ENCODE measurements at places on chromosomes 7 and 10.
A peak's percentile ranks its signal among the peaks of the same experiment; 100 is the strongest.

GRCh38 chr10:11837372-11838161 is 14.4 kb downstream of the PROSER2 start:
- DNase-seq: no peak

DNA sequence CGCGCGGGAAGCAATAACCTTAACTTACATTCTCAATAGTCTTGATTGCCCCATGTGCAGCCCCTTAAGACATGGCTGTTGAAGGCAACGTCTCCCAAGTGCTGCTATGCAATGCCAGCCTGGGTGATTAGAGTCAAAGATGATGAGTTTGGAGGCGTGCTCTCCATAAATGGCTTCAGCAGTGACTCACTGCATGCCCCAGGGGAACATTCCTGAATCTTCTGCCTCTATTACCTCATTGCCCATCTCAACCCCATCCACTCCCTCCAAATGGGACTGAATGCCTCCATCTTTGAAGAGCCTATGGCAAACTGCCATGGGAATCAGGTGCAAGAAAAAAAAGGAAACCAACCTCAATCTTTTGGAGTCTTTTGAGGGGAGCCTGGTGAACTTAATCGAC is 282.8 kb downstream of the SNX10 start:
- no peak for DNase-seq

DNA sequence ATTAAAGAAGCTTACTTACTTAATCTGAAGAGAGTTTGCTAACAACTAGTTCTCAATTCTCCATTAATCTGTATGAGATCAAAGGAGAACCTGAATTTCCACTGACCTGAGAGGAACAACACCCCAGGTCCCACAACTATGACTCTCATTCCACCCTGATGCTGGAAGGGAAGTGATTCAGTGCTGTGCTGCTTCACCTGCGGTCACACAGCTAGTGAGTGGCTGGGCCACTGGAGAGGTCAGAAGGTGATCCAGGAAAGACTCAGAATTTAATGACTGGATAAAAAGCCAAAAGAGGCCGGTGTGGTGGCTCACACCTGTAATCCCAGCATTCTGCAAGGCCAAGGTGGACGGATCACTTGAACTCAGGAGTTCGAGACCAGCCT is 23.6 kb downstream of the SORBS1 start:
- no peak for DNase-seq

- no peak for DNase-seq
Observed at GRCh38 chr10:5068274-5068984, 25.8 kb upstream of the AKR1C3 start.

DNA sequence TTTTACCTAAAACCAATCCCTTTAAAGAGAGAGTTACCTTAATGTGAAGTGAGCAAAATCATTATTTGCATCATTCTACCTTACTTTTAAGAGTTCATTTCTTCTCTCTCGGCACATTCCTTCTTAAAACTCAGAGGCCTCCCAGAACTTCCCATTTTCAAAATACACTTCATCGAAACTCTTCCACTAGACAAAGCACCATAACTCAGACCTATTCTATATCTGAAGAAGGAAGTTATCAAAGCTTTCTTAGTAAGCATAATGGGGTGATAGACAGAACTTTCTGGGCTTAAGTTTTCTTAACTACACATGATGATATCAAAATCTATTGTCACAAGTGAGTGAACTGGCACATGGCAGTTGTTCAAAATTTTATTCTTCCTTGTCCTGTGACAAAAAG is 24.6 kb upstream of the GNAT3 start:
- DNase-seq: no peak

DNA sequence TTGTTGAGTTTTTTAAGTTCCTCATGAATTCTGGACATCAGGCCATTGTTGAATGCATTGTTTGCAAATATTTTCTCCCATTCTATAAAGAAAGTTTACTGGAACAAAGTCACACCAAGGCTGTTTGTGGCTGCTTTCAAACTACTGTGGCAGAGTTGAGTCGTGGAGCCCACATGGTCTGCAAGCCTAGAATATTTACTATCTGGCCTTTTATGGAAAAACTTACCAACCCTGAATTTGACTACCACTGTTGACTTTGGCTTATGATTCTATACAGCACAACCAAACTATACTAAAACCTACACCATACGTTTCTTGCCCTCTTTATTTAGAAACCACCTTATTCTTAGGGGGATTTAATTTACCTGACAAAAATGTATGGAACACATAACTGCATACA is 239.1 kb downstream of the KCNMA1 start:
- no peak for DNase-seq

DNA sequence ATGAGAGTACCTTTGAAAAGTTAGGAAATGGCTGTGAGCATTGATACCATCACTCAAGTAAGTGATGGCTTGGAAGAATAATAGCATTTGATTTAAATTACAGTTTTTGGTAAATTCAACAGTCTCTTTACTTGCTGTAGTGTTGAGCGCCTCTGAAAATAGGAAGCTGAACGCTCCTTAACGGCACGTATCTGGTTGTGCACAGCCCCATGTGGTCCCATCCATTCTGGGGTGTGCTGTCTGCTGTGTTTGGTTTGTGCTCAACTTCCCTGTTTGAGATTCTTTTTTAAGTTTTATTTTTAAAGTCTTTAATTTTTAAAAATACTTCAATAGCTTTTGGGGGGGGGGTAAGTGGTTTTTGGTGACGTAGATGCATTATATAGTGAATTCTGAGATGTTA is 51.5 kb downstream of the DNAJB6 start:
- no peak for DNase-seq

GRCh38 chr7:68422281-68422680 is 1176.0 kb upstream of the AUTS2 start:
- no peak for DNase-seq

DNA sequence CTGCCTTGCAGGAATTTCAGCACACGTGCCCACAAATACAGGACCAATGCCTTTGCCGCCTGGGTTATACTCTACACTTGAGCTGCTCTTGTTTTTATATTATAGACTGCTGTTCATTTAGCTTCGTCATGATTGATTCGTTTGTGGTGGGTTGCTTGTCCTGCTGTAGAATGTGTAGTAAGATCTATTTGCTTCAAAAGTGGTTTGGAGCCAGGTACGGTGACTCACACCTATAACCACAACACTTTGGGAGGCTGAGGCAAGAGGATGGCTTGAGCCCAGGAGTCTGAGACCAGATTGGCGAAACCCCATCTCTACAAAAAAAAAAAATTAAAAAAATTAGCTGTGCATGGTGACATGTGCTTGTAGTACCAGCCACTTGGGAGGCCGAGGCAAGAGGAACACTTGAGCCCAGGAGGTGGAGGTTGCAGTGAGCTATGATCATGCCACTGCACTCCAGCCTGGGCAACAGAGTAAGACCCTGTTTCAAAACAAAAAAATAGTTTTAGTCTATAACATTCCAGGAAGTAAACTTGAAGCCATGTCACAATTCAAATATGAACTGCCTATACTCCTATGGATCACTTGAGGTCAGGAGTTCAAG is 9.0 kb upstream of the RHBDD2 start:
- DNase-seq: no peak

- DNase-seq: no peak
Observed at GRCh38 chr7:91181949-91182348, 82.3 kb upstream of the FZD1 start.

DNA sequence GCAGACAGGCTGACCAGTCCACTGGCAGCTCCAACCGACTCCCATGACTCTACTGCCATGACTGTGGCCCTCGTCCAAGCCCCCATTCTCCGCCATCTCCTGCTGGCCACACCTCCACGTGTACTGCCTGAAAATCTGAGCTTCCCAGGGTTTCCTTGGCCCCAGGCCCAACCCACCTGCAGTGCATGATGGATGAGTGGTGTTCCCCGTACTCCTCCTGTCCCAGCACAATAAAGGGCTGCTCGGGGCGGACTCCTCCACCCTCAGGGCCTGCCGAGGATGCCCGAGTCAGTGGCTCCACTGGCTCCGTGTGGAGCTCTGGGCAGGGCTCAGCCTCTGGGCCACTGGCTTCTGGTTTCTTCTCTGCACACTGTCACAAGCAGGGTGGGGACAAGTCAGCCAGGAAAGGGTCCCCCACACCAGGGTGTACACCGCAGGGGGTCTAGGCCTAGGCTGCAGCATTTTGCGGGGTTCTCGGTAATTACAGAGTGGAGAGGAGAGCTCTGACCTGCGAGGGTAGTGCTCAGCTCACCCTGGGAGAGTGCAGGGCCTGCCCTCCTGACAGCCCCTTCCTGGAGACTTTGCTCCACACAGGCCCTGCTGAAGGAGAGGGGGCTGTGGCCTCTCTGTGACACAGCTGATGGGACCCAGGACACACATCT is 15.2 kb downstream of the WDR91 start:
- no peak for DNase-seq

GRCh38 chr7:84800846-84801245 is 386.0 kb downstream of the SEMA3D start:
- no peak for DNase-seq

DNA sequence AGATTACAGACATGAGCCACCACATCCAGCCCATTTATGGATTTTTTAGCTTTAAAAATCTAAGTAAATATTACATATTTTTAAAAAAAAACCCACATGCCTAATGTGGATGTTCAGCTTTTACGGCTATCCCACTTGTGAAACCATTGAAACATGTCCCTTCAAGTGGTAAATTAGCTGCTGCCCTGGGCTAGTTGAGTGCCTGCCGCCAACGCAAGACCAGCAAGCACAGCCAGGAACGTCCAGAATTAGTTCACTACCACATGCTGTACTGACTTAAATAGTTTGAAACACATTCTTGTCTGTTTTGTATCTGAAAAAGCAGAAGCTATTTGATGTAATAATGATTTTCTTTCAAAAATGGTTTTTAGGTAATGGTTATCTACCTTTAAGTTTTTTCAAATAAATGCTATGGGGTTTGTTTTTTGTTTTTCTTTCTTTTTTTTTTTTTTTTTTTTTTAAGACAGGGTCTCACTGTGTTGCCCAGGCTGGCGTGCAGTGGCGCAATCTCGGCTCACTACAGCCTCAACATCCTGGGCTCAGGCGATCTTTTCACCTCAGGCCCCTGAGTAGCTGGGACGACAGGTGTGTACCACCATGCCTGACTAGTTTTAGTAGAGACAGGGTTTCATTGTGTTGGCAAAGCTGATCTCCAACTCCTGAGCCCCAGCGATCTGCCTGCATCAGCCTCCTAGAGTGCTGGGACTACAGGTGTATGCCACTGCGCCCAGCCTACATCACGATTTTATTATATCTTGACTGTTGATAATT is 57.0 kb downstream of the KLRG2 start:
- no peak for DNase-seq

DNA sequence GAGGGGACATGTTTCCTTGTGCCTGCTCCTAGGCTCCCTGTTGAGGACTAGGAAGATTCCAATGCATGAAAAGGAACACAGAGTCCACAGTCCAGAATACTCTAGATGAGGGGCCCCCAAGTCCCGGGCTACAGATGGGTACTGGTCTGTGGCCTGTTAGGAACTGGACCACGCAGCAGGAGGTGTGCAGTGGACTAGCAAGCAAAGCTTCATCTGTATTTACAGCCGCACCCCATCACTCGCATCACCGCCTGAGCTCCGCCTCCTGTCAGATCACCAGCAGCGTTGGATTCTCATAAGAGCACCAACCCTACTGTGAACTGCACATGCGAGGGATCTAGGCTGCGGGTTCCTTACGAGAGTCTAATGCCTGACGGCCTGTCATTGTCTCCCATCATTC is 233.0 kb upstream of the MKLN1 start:
- DNase-seq: no peak

DNA sequence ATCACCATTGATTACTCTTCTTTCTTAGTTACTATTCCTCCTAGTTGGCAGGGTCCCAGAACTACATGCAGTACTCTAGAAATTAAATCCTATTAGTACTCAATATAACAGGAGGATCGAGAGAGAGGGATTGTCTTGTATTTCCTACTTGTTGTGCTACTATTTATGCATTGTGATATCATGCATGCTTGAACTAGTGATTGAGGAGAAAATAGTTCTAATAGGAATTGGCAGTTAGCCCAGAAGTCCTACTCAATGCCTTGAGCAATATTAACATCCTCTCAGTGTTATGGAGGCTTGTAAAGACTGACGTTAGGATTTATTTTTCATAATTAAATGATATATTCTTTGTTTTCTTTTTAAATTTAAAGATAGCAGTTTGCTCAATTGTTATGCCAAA is 67.4 kb downstream of the FOXP2 start:
- no peak for DNase-seq

DNA sequence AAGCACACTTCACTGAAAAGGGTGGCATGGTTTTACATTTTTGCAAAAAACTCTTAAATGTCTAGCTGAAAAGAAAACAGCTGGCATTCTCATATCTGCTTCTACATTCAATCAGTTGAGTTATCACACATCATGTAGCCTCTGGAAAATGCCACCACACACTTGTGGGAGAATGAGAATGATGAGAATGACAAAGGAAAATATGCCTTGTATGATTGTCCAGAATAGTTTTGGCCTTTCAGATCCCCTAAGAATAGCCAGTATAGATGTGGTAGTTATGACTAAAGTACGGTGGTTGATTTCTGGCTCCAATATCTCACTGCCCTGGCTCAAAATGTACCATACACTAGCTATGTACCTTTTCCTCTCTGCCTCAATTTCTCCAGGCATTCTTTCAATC is 30.2 kb upstream of the FRMD4A start:
- no peak for DNase-seq

- DNase-seq: no peak
Observed at GRCh38 chr10:100614429-100615095, 78.8 kb downstream of the HIF1AN start.

- DNase-seq: no peak
Observed at GRCh38 chr7:144826208-144826607, 9.6 kb downstream of the TPK1 start.

- no peak for DNase-seq
Observed at GRCh38 chr10:132704008-132704814, 81.7 kb downstream of the NKX6-2 start.

GRCh38 chr7:40755438-40755837 is 620.6 kb downstream of the SUGCT start:
- DNase-seq: no peak

DNA sequence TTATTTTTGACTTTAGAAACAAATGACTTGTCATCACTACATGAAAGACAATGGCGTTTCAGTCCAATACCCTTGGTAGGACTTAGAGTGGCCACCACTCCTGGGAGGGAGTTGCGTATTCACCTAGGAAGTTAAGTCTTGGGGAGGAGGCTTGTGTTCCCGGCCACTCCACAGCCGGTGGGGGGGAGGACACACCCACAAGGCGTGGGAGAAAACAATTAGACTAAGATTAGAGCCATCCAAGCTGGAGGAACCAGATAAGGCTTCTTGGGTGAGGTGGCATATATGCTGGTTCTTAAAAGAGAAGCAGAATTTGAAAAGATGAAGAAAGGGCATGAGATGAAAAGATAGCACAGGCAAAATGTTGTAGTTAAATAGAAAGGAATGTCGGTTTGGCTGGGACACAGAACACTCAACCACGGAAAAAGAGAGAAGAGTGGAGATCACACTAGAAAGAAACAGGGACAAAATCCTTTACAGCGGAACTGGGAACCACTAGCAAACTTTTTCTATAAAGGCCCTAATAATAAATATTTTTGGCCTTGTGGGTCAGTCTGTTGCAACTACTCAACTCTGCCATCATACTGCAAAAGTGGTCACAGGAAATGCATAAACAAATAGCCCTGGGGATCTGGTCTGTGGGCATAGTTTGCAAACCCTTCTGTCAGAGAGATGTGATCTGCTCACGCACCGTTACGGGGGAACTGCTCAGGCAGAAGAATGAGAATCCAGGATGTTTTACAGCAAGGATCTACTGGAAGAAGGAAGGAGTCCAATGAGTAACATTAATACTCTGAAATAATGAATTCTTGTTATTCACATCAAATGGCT is 651.8 kb downstream of the PARD3 start:
- no peak for DNase-seq

GRCh38 chr10:58177362-58177947 is 90.2 kb downstream of the IPMK start:
- DNase-seq: peak; percentile 17
